Kidney (tissue), 22 donors: ENCODE measurements at places on chromosomes 16 and 17. TPM values are rescaled to one million over a fixed set of nuclear protein-coding genes. Genes with fewer than 3 reads are reported as not detected.

The MGAT5B gene
- 0.56 TPM for polyA plus RNA-seq

The NRN1L gene
- 1.2 TPM for polyA plus RNA-seq

DNA sequence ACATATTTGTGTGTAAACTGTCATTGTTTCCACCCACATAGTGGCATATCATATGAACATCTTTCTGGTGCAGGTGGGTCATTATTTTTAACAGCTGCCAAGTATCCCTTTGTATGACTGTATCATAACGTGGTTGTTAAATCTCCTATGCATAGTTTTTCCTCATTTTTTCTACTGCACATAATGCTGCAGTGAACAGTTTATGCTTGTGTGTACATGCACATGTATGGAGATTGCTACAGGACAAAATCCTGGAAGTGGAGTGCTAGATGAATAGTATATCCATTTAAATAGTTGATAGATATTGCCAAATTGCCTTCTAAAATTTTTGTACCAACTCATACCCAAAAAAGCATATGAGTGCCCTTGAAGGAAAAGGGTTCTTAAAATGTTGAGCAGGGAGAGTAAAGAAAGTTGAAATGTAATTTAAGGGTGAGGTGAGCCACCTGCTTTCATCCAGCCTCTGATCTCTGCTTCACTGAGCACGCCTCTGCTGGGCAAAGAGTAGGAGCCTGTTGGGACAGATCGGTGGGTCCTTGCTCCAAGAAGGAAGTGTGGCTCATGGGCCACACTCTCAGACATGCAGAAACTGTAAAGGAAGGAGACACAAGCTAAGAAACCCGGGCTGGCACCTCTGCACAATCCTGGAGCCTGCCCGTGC, 55.3 kb downstream of the HLF start:
- H3K4me3 ChIP-seq = no peak overlapping the region
- peaks cover 10% of the 10 kb centered on the region for H3K36me3 ChIP-seq
- peak; percentile 9 for DNase-seq
- no peaks in the 10 kb centered on the region for H3K27me3 ChIP-seq
- H3K4me1 ChIP-seq = peaks cover 4% of the 10 kb centered on the region
- H3K27ac ChIP-seq = no peak overlapping the region

The ABCC6 gene
- 54.5 TPM for polyA plus RNA-seq

DNA sequence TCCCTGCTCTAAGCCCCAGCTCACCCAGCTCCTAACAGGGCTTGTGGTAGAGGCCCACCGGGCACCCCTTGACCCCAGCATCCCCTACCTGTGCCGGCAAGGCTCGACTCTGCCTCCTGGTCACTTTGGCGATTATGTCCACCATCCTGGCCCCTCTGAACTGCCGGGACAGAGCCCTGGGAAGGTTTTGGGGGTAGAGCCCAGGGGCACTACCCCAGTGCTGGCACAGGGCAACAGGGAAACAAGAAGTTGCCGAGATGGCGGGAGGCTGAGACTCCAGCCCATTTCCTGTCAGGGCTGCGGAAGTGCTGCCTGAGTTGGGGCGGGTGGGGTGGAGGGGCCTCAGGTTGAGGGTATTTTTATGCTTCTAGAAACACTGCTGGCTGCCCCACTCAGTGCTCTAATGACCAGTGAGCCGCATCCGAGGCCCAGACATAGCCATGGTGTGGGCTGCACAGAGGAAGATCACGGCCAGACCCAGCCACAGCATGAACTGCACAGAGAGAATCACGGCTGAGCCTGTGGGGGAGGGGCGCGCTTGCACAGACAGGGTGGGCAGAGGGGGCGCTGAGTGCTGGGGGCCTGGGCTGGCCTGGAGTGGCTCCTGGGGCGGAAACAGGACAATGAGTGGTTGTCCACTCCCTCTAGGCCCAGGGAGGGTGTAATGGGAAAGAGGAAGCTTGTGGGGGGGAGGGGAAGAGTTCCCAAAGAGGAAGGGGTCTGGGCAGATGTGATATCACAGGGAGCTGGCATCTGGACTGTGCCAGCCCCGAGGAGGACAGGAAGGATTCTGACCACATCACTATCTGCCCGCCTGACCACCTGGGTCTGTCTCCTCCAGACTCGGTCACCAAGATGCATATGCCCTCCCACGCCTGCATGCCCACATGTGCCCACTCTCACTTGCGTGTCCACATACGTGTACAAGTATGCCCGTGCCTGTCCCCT, 22.3 kb downstream of the ARHGAP27 start:
- DNase-seq = no peak
- H3K27me3 ChIP-seq = no peaks in the 10 kb centered on the region
- H3K4me1 ChIP-seq = no peaks in the 10 kb centered on the region
- H3K27ac ChIP-seq = peak overlapping the region; percentile 69
- H3K4me3 ChIP-seq = no peak overlapping the region

GRCh38 chr17:66518108-66518507, 215.7 kb downstream of the PRKCA start:
- H3K36me3 ChIP-seq = no peaks in the 10 kb centered on the region
- H3K27me3 ChIP-seq = no peaks in the 10 kb centered on the region
- H3K27ac ChIP-seq = no peak overlapping the region
- H3K4me1 ChIP-seq = peaks cover 2% of the 10 kb centered on the region
- DNase-seq = no peak
- no peak overlapping the region for H3K4me3 ChIP-seq

The PPP1R1B gene
- 22.9 TPM for polyA plus RNA-seq

DNA sequence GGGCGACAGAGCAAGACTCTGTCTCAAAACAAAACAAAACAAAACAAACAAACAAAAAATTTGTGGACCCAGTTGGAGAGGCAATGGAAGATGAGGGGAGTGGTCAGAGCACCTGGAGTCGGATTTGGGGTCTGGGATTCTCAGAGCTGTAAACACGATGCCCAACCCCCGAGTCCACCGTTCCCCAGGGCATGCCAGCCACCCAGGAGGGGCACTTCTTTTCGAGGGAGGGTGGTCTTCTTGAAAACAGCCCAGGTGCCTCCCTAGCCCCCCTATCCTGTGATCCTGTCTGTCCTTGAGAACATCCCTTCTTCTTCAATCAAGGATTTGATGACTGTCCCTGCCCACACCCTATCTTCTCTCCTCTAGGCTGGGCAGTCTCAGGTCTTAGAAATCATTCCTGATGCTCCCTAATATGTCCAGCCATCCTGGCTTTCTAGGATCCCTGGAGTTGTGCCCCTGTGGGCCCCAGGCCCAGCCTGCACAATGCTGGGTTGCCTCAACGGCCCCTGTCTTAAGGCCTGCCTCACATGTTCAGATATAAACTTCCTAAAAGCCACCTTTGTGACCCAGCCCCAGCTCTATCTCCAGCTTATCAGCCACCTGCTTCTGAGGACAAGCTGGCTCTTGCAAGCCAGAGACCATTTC, 3.1 kb upstream of the SLC13A2 start:
- H3K27ac ChIP-seq = no peak overlapping the region
- no peak for DNase-seq
- no peaks in the 10 kb centered on the region for H3K36me3 ChIP-seq

- H3K4me1 ChIP-seq = no peaks in the 10 kb centered on the region
- H3K36me3 ChIP-seq = no peaks in the 10 kb centered on the region
These were observed 2.0 kb downstream of the AKAP10 start for GRCh38 chr17:19975601-19976000.
